Neural crest cell (in vitro differentiated cells): ENCODE measurements at places on chromosomes 1 and 21.

DNA sequence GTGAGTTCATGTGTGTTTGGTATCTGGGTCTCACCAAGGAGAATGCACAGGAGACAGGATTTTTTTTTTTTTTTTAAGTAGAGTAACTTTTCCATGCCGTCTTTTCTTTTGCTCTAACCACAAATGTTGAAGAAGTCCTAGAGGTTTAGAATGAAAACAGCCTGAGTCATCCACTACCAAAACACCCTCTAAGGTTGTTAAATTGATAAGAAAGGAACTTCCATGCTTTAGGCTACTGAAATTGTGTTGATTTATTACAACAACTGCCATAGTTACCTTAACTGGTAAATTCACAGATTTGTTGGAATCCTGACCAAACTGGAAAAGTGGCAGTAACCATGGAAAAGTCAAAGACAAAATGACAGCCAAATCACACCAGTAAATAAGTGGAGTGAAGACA, 375.6 kb downstream of the AMY1C start:
- DNase-seq, result no peak

DNA sequence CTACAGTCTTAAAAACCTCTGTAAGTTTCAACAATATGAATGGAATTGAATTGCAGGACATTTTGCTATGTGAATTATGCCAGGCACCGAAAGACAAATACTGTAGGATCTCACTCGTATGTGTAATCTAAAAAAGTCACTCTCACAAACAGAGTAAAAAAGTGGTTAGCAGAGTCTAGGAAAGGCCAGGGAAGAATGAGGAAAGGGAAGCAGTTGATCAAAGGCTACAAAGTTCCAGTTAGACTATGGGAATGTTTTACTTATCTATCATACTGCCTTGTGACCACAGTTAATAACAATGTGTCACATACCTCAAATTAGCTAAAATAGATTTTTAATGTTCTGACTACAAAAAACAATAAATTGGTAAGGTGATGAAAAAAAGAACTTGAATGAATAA, 565.4 kb upstream of the BRINP3 start:
- DNase-seq, result no peak

DNA sequence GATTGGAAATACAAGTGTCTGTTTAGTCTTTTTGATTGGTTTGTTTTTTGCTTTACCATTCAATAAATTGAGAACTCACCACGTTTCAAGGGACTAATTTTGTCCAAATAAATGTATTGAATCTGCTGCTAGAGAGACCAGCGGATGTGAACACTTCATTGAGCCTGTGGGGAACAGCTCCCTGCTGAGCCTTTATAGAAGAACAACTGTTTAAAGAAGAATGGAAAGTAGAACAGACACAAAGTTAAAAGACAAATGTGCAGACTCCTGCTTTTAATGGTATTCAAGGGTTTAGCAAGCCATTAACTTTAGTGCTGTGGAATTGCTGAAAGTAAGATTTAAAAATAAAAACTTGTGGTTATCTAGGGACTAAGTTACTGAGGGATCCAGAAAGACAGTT, 817.7 kb upstream of the B3GALT2 start:
- DNase-seq, result no peak

GRCh38 chr1:235229868-235230267, 68.8 kb upstream of the RBM34 start:
- no peak for DNase-seq

DNA sequence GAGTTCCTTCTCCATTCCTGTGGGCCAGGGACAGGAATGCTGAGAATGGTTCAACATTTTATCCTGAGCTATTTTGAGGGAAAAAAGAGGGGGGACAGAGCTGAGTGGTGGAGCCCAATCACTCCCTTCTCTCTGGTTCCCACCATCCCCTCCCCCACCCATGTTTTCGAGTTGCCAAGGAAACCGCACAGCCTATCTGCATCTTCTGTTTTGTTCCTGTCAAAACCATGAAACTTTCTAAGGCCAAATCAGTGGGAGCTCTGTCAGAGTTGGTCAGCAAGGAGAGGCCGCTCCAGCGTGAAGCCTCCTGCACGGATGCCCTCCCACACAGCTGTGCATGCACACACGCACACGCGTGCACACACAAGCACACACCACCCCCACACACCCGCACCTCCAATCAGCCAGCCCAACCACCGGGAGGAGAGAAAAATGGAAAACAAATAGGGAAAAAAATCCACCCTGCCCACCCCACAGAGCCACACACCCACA, 54.5 kb upstream of the ATP2B4 start:
- peak; percentile 25 for DNase-seq

GRCh38 chr1:87867626-87868025, 538.9 kb downstream of the LMO4 start:
- no peak for DNase-seq

- no peak for DNase-seq
Observed at GRCh38 chr21:34883491-34884271, 165.4 kb downstream of the RUNX1 start.

GRCh38 chr1:32997381-32997891, 32.8 kb upstream of the RNF19B start:
- no peak for DNase-seq
